ENCODE measurements at places on chromosomes 16 and 17. TPM values are rescaled to one million over a fixed set of nuclear protein-coding genes. Genes with fewer than 3 reads are reported as not detected.

Gene SLC35G6
- not detected for total RNA-seq

DNA sequence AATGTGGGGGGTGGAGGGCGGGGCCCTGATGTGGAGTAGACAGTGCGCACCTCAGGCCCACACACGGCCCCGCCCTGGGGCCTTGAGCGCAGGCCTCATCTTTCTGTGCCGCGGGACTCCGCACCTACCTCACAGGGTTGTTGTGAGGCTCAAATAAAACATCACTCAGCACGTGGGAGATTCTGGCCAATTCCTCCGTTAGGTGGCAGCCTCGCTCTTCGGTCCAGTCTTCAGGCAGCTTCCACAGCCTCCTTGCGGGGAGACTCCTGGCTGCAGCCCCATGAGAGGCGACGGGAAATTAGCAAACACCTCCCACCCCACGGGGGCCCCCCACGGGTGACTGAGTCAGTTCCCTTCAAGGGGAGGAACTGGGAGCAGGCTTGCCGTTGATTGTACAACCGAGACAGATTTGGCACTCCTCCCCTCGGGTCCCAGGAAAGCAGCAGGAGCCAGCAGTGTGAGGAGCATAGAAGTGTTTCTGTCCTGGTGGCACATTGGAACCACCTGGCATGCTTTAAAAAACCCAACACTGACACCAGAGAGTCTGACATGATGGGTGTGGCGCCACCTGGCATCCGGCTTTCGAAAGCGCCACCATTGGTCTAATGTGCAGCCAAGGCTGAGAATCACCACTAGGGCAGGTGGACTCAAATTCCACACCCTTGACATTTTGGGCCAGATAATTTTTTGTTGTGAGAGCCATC is 7.6 kb downstream of the MRM1 start:
- DNase-seq = no peak

Gene CCDC200
- not detected for total RNA-seq

- no peak for DNase-seq
Observed at GRCh38 chr16:19424478-19424877, 6.8 kb downstream of the TMC5 start.

GRCh38 chr17:61729690-61730268 is 133.5 kb downstream of the BRIP1 start:
- DNase-seq = no peak

DNA sequence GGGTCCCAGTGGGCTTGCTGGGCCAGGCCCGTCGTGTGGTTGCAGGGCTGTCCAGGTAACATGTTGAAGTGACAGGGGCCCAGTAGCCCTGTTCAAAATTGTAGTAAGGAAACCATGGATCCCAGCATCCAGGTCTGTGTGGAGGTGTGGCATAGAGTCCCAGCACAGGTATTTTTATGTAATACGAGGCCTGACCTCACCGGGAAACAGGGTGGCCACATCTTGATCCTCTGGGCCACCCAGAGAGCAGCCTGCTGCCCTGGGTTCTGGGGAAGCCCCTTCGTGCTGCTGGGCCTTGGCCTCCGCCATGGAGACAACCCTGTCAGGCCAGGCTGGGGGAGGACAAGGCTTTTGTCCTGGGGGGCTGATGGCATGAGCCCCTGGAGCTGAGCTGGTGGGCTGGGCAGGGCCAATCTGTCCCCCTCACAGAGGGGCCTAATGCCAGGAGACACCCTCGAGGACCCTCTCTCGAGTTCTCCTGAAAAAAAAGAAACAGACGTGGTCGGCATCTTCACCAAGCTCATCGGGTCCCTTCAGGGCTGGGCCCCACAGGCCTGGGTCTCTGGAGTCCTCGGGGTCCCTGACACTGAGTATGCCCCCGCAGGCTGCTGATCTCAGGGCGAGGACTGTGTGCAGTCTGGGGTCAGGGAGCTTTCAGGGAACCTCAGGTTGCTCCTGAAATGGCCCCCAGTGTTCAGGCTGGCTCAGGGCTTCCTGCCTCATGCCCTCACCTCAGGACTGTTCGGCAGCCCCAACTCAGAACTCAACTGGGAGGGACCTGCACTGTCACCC is 47.8 kb downstream of the TNFRSF13B start:
- no peak for DNase-seq

- no peak for DNase-seq
Observed at GRCh38 chr17:83036193-83036592, 43.2 kb upstream of the METRNL start.

DNA sequence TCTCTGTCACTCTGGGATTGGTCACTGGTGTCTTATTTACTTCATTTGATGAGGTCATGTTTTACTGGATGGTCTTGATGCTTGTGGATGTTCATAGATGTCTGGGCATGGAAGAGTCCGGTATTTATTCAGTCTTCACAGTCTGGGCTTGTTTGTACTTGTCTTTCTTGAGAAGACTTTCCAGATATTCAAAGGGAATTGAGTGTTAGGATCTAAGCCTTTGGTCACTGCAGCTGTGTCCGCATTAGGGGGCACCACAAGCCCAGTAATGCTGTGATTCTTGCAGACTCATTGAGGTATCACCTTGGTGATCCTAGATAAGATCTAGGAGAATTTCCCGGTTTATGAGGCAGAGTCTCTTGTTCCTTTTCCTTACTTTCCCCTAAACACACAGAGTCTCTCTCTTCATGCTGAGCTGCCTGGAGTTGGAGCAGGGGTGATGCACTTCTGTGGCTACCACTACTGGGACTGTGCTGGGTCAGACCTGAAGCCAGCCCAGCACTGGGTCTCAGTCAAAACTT is 214.7 kb downstream of the SPECC1 start:
- no peak for DNase-seq

DNA sequence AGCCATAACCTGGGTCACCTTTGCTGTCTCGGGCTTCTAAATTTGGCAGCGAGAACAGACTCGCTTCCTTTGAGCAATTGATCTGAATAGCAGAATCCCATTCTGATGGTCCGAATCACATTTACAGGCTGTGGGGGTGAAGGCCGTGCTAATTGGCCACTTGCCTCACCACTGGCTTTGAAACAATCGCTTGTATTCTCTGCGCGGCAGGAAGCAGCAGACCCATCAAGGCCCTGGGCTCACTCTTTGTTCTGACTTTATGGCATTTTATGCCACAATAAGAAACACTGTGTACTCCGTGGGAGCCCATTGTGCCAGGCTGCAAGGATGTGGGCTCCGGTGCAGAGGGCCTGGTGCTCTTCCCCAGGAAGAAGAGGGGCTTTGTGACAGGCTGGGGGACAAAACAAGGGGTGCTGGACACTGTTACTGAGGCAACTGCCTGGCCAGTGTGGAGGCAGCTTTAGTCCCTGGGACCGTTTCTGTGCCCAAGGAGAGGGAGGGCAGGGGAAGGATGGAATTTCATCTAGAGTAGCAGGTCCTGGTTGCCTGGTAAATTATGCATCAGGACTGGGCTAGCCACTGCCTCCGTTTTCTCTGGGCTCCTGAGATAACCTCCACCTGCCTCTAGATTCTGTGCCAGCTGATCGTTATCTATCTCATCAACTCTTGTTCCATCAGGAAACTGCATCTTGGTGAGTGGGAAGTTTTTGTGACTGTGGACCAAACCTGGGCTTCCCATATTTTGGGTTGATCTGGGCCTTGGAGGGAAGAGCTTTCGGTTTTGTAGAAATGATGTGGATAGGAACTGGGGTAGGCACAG is 78.5 kb downstream of the MRC2 start:
- DNase-seq = no peak

Gene SDF2
- 63.1 TPM for total RNA-seq

- DNase-seq = no peak
Observed at GRCh38 chr17:57518587-57519581, 226.2 kb downstream of the CCDC182 start.

Gene GAST
- not detected for total RNA-seq

Gene ITGAX
- total RNA-seq = 1.1 TPM

DNA sequence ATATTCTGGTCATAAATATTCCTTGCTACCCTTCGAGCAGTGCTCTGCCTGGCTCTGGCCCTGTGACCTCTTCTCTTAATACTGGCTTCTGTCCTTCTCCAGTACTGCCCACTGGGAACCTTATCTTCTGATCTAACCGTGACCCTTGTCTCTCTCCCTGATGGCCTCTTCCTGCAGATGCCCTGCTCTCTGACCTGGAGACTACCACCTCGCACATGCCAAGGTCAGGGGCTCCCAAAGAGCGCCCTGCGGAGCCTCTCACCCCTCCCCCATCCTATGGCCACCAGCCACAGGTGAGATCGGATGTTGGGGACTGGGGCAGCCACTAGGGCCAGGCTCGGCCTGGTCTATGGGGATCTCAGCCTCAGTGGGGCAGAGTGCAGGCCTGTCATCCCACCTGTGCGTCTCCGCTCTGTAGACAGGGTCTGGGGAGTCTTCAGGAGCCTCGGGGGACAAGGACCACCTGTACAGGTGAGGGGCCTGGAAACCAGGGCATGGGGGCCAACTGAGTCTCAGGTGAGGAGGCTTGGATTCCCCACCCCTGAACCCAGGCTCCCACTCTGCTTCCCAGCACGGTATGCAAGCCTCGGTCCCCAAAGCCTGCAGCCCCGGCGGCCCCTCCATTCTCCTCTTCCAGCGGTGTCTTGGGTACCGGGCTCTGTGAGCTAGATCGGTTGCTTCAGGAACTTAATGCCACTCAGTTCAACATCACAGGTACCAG is 1.5 kb downstream of the TGFB1I1 start:
- no peak for DNase-seq

Gene LRRC37B
- 10.4 TPM for total RNA-seq

Gene GINS3
- total RNA-seq = 13.8 TPM

DNA sequence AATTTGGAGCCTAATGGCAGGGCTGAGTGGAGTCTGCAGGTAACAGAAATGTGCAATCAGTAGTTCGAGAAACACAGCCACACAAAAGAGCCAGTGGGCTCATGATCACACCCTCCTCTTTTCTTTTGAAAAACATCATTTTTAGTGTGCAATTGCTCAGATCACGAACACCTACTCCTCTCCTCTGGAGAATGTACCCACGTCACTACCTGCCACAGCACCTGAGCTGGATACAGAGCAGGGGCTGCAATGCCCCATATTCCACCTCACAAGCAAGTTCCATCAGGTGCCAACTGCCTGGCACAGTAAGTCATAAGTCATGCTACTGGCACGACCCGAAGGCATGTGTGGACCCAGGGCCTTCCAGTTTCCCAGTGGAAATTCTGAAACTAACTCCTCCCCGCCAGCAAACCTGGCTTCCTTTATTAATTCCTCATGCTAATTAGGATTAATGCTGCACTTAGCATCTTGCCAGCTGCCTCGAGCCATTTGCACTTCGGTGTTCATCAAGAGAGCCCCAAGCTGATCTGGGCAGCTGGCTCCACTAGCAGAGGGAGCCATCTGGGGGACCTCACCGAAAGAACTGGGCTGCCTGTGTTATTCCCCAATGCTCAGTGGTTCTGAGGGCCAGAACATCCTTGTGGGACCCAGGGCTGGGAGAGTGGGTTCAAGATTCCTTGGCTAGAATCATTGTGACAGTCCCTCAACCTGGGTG is 2.4 kb downstream of the CACNG4 start:
- DNase-seq = no peak

GRCh38 chr16:13245713-13246377 is 344.4 kb downstream of the SHISA9 start:
- DNase-seq = no peak

- DNase-seq = peak; percentile 41
Observed at GRCh38 chr17:21511363-21512195, 135.4 kb downstream of the KCNJ12 start.

DNA sequence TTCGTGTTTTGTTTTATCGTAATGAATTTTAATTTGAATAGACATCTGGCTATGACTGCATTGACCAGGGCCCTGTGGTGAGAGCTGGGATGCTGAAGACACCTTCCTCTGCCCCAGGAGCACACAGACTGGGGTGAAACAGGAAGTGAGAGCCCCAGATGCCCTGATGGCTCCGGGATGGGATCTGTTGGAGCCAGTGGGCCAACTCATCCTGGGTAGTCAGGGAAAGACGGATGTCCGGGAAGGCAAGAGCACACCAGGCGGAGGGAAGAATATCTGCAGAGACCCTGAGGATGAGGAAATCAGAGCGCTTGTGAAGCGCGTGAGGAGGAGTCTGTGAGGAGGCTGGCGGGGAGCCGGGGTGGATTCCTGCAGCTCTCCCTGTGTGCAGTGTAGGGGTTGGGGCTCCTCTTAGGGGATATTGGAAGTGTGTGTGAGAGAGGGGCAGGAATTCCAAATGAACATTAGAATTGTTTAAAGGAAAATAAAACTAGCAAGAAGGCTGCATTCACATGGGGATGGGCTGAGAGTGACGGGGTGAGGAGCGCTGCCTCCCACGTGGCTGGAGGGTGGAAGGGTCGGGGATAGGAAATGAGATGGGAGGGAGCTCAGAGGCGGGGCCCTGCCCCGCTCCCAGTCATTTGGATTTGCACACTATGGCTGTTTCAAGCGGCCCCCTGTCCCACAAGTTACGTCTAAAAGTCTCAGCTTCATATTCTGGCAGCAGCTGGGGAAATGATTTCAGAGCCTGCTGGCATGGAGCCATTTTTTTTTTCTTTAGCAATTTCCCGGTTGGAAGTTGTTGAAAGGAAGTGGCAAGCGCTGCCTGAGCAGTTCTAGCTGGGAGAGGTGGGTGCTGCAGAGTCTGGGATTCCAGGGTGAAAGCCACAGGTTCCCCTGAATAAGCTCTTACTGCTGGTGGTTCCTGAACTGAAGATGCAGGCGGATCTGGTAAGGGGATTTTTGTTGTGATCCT is 71.2 kb upstream of the LGALS9 start:
- DNase-seq = peak; percentile 86

DNA sequence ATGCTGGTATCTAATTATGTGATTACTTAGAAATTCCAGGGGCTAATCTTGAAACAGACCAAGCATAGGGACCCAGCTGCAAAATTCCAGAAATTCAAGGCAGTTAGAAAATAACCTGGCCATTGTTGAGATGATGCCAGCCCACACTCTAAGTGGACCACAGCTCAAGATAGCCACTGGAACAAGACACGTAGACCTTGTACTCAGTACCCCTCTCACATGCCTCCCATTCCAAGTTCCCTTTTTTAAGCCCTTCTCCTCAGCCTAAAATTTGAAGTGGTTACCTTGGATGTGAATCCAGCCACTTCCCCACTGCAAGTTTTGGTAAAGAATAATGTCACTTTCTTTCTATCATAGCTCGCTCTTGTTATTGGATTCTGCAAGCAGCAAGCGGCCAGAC is 4.1 kb upstream of the ZNF19 start:
- DNase-seq = no peak

- no peak for DNase-seq
Observed at GRCh38 chr16:68179196-68179795, 56.6 kb downstream of the ESRP2 start.

DNA sequence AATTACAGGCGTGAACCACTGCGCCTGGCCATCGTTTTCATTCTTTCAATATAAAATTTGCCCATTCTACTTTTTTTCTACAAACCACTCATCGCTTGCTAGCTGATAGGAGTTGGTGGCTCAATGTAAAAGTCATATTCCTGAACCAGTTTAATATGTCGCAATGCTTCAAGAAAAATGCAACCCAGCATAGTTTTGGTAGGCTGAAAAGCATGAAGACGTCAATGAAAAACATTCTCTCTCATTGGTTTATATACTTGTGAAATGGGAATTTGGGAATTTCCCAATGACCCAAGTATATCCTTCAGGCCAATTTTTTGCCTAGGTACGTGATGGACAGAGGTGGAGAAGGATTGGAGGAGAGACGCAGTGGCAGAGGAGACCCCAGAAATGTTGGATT is 26.9 kb downstream of the USP43 start:
- DNase-seq = no peak

Data from pulmonary artery endothelial cell (primary cell).